ENCODE measurements at places on chromosomes 3 and 15. TPM values are rescaled to one million over a fixed set of nuclear protein-coding genes. Genes with fewer than 3 reads are reported as not detected.

LTK gene
- not detected for total RNA-seq

CEP70 gene
- total RNA-seq = 41.4 TPM

SAMMSON gene
- total RNA-seq = 2.1 TPM

DAPK2 gene
- total RNA-seq = 7.3 TPM

ARHGAP31 gene
- 25.9 TPM for total RNA-seq

TRIM42 gene
- total RNA-seq = not detected

RASGRF1 gene
- 0.17 TPM for total RNA-seq

ATP2B2 gene
- total RNA-seq = 0.45 TPM

COL8A1 gene
- total RNA-seq = 52.7 TPM

RPL14 gene
- total RNA-seq = 390 TPM

THBS1 gene
- 4,072 TPM for total RNA-seq

TRPM1 gene
- total RNA-seq = not detected

GABPB1 gene
- 13.2 TPM for total RNA-seq

TMEM212 gene
- not detected for total RNA-seq

GABRR3 gene
- not detected for total RNA-seq

PARP15 gene
- 0.39 TPM for total RNA-seq

CFAP44 gene
- 5.7 TPM for total RNA-seq

BMF gene
- total RNA-seq = 4.6 TPM

GALNT15 gene
- total RNA-seq = 146 TPM

DPH3 gene
- 50.7 TPM for total RNA-seq

MUC13 gene
- total RNA-seq = 0.46 TPM

CPLX3 gene
- total RNA-seq = not detected

GPR160 gene
- total RNA-seq = 2.0 TPM

RIOX2 gene
- 24.2 TPM for total RNA-seq

POPDC2 gene
- total RNA-seq = 67.9 TPM

CDHR4 gene
- total RNA-seq = not detected

CHRFAM7A gene
- 0.83 TPM for total RNA-seq

GOLGA8M gene
- not detected for total RNA-seq

SEMA6D gene
- total RNA-seq = 2.1 TPM

LTF gene
- total RNA-seq = 1.7 TPM

DAZL gene
- not detected for total RNA-seq

Measured in esophagus muscularis mucosa (tissue), 4 donors.